T-helper 2 cell (primary cell): ENCODE measurements at places on chromosomes 7 and 10.

DNA sequence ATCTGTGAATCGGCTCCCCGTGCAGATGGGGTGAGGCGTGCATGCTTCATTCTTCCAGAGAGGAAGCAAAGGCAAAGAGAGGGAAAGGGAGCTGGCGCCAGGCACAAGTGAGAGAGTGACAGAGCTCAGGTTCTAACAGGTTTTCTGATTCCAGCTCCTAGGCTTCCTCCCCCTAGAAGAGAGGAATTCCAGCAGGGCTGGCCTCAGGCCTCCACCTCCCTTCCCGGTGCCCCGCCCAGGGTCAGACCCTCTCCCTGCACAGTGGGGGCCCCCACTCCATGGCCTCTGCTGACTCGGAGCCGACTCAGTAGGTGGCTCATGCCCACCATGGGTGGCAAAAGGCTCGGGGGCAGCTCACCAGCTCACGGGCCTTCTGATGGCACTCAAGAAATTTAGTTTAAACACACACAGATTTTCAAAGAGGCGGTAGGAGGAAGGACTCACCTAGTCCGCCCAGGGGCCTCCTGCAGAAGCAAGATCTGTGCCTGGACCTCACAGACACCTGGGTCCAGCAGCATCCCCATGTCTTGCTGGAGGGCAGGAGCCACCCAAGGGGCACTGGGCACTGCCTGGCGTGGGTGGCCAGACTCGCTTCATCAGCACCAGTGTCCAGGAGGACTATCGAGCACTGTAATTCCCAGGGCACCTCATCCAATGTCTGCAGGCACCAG, 183.5 kb downstream of the MAD1L1 start:
- no peak for DNase-seq

DNA sequence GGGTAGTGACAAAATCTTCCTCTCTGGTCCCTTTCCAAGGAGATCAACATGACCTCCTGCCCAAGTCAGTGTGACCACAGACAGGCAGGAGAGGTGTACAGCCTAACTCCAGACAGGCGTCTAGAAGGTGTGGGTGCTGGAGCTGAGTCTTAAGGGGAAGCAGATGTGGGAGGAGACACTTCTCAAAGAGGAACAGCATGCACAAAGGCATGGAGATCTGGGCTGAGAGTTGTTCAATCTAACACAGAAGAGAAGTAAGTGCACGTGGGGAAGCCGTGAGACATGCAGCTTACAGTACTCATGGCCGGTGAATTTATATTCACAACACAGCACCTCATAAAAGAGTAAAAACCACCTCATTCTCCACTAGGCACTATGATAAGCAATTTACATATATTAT, 23.8 kb upstream of the GSDME start:
- no peak for DNase-seq

DNA sequence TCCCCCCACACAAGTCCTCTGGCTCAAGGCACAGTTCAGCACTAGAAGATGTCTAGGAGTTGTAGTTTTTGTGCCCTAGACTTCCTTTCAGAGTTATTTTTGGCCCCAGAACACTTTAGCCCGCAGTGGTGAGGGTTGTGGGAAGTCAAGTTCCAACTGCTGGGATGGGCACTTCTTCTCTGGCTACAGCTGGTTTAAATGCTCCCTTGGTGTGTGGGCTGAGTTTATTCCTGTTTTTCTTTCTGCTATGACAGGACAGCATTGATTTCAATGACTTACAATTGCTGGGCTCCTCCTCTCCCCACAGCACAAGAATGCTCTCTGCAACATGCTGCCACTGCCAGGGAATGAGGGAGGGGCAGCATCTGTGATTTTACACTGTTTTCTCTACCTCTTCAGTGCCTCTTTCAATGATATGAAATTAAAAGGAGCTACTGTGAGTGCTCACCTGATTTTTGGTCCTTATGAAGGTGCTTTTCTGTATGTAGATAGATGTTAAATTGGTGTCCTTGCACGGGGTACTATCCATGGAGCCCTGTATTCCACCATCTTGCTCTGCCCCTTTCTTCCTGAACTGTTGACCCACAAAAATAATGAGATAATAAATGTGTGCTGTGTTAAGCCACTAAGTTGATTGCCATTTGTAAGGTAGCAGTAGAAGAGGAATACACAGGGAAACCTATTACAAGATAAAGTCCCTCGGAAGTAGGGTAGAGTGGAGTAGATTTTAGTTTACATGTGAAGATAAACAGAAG, 56.3 kb downstream of the SLC13A1 start:
- DNase-seq = no peak

GRCh38 chr10:48568131-48568530, 36.7 kb downstream of the ARHGAP22 start:
- no peak for DNase-seq

DNA sequence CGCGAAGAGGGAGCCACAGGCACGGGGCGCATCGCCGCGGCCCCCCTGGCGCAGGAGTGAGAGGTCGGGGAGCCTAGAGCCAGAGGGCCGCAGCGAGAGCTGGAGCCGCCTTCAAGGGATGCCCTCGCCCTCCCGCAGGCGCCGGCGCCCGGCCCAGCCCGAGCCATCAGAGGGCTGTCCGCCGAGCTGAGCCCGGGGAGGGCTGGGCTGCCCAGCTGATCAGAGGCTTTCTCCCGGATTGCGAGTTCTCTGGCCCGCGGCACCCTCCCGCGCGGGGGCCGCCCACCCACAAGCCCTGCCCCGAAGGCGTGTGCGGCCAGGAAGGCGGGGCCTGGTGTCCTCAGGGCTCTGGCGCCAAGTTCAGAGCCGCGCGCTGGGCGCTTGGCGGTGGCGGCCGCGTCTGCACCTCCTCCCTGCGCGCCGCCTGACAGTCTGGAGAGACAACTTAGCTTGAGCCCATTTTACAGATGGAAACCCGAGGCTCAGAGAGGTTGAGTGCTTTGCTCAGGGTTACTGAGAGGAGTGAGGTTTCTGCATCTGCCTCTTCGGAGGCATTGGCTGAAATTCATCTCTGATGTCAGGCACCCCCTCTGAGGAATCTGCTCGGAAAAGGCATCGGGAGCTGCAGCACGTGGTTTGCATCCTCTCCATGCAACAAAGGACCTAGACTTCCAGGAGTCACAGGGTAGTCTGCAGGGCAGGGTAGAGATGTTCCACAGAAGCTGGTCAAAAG, 3.8 kb upstream of the ANTXRL start:
- DNase-seq = peak; percentile 47

- no peak for DNase-seq
These were observed 85.1 kb upstream of the FRMD4A start for GRCh38 chr10:14415676-14416307.

GRCh38 chr7:119397156-119397555, 875.8 kb upstream of the KCND2 start:
- no peak for DNase-seq

DNA sequence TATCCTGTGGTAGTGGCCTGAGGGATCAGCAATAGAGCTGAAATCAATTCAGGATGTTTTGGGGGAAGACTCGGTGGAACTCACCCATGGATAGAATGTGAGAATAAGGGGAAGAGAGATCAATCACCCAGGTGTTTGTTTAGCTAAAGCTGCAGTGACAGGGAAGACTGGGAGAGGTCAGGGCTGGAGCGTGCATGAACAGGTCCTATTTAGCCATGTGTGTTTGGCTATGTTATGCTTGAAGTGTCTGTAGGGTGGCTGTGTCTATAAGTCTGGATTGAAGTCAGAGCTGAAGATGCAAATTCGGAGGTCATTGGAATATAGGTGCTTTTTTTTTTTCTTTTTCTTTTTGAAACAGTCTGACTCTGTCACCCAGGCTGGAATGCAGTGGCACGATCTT, 4.6 kb downstream of the ATP6V1F start:
- DNase-seq = no peak
